ENCODE measurements at places on chromosomes 7 and 10.

- no peak for DNase-seq
Measured at GRCh38 chr10:104427989-104428388, 74.4 kb downstream of the CFAP58 start.

DNA sequence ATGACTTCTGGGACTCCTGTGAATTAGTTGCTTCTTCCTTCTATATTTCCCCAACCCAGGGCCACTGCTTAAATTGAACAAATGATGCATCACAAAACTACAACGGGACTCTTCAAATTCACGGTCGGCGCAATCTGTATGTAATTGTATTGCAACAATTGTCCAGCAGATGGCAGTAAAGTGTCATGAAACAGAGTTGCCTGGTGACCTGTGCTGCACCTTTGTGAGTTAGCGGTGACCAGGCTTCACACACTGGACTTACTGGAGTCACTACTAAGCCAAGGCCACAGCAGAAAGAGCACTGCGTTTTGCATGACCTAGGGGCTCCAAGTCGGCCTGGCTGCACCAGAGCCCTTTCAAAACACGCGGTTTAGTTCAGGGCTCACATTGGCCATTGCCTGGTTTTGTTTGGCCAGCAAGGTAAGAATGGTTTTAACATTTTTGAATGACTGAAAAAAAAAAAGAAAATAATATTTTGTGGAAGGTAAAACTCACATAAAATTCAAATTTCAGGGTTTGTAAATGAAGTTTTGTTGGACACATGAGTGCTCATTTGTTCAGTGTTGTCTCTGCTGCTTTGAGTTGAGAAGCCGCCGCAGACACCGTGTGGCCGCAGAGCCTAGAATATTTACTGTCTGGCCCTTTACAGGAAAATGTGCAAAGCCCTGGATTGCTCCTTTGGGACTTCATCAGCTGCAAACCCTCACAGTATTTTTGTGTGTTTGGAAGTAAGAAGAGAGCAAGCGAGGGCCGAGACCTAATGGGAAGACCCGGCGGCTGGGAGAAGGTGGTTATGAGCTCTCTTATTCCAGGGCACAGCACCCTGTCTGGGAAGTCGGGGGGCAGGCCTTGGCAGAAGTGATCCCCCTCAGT, 23.2 kb upstream of the ZNF32 start:
- DNase-seq, result peak; percentile 60

GRCh38 chr10:103808780-103809179, 46.6 kb downstream of the SH3PXD2A start:
- no peak for DNase-seq

DNA sequence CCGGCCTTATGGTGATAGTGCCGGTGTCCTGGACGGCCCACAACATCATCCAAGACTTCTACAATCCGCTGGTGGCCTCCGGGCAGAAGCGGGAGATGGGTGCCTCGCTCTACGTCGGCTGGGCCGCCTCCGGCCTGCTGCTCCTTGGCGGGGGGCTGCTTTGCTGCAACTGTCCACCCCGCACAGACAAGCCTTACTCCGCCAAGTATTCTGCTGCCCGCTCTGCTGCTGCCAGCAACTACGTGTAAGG, 713 bp downstream of the CLDN4 start:
- no peak for DNase-seq

- DNase-seq, result no peak
Measured at GRCh38 chr10:124032087-124032935, 61.1 kb downstream of the CHST15 start.

DNA sequence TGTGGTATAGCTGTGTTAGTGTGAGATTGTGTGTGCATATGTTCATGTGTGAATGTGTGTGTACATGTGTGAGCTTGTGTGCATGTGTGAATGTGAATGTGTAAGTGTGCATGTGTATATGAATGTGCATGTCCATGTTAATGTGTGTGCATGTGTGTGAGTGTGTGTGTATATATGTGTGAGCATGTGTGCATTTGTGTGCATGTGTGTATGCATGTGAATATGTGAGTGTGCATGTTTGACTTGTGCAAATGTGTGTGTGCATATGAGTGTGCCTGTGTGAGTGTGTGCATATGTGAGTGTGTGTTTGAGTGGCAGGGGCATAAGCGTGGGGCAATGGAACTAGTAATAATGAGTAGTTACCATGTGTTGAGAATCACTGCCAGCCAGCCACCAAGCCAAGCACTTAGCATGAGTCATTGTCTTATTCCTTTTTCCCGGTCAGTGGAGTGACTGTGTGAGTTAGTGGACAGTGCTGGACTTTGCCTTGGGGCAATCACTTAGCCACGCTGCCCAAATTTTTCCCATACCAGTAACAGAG, 46.3 kb upstream of the SHH start:
- no peak for DNase-seq

DNA sequence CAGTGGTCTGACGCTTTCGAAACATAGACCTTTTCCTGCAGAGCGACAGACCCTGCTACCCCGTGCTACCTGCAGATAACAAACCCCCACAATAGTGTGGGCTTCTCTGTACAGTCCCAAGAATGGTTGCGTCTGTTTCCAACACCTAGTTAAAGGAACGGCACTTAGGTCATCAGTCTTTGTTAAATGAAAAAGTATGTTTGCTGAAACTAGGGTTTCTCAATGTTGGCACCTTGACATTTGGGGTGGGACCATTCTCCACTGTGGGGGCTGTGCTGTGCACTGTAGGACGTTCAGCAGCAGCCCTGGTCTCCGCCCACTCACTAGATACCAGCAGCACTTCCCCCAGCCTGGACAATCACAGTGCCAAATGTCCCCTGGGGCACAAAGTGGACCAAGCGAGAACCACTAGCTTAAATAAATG, 13.7 kb downstream of the TECTB start:
- no peak for DNase-seq
